ENCODE measurements at places on chromosomes 7 and 10.
A peak's percentile ranks its signal among the peaks of the same experiment; 100 is the strongest.

DNA sequence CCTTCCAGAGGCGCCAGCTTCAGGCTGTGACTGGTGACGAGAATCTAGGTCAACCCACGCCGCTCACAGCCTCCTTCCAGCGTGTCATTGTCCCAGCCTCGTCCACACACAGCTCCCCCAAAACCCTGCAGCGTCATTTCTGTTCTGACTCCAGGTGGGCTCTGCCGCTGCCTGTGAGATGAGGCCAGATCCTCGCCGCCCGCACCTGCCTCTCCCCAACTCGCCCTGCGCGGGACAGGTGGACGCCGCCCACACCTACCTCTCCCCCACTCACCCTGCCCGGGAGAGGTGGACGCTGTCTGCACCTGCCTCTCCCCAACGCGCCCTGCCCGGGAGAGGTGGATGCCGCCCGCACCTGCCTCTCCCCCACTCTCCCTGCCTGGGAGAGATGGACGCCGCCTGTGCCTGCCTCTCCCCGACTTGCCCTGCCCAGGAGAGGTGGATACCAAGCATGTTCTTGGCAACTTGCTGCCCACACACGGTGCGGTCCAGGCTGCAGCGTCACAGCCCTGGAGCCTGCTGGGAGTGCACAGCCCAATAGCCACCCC is 32.0 kb upstream of the CFAP46 start:
- no peak for DNase-seq

- DNase-seq, result no peak
Observed at GRCh38 chr7:157721468-157722136, 384.8 kb downstream of the DNAJB6 start.

DNA sequence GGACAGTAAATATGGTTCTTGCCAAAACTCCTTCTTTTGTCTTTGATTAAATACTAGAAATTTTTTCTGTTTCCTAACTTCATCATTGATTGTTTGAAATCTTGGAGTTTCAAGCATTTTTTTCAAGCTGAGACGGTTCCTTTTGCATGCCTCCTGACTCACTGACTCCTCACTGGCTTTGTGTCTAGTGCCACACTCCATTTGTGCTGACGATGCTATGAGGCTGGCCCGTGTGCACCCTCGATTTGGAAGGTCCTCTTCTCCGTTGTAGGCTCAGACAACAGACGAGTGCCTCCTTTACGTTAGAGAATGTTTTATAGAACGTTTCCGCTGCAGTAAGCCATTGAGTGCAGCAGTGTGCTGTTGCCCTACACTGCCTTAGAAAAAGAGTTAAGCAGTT is 10.8 kb upstream of the CSGALNACT2 start:
- no peak for DNase-seq

- no peak for DNase-seq
Observed at GRCh38 chr7:54483523-54483922, 58.7 kb upstream of the VSTM2A start.

GRCh38 chr10:124091646-124092249 is 1.6 kb downstream of the CHST15 start:
- no peak for DNase-seq

- no peak for DNase-seq
Observed at GRCh38 chr10:88833723-88834122, 17.9 kb downstream of the ANKRD22 start.

DNA sequence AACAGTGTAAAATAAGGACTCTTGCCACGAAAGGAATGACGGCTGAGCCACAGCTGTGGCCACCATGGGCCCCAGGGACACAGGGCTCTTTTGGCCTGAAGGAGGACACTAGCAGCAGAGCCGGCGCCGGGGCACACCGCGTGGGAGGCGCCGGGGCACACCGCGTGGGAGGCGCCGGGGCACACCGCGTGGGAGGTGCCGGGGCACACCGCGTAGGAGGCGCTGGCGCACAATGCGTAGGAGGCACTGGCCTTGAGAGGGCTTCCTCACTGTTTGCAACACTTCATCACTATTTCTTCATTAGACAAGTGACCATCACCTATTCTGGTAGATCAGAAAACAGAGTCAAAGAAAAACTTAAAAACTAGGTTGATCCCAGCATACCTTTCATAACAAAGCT is 23.4 kb downstream of the ESYT2 start:
- no peak for DNase-seq

GRCh38 chr10:62895063-62895462 is 78.9 kb upstream of the EGR2 start:
- no peak for DNase-seq

- DNase-seq, result no peak
Observed at GRCh38 chr7:54782314-54782713, 23.3 kb upstream of the SEC61G start.

DNA sequence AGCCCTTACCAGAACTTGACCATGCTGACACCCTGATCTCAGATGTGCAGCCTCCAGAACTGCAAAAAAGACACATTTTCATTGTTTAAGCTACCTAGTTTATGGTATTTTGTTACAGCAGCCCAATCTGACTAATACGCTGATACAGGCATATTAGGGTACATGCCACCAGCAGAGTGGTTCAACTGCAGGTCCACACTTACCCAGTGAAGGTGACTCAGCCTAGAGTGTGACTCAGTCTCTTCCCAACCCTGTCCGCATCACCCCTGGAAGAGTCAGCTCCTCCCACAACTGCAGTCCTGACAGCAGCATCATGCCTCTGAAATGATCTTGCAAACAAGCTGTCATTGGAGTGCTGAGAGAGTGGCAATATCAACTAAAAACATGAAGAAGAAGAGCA is 30.8 kb upstream of the GOT1 start:
- no peak for DNase-seq

DNA sequence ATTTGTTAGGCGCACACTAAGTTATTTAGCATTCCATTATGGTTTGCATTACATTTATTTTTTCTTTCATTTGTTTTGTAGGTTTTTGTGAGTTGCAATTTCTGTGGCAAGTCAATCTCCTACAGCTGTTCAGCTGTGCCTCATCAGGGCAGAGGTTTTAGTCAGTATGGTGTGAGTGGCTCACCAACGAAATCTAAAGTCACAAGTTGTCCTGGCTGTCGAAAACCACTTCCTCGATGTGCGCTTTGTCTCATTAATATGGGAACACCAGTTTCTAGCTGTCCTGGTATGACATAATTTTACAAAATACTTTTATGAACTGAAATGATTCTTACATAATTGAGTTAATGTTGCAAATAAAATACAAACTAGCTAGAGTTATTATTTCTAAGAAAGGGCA is 29.5 kb downstream of the MIOS start:
- no peak for DNase-seq

DNA sequence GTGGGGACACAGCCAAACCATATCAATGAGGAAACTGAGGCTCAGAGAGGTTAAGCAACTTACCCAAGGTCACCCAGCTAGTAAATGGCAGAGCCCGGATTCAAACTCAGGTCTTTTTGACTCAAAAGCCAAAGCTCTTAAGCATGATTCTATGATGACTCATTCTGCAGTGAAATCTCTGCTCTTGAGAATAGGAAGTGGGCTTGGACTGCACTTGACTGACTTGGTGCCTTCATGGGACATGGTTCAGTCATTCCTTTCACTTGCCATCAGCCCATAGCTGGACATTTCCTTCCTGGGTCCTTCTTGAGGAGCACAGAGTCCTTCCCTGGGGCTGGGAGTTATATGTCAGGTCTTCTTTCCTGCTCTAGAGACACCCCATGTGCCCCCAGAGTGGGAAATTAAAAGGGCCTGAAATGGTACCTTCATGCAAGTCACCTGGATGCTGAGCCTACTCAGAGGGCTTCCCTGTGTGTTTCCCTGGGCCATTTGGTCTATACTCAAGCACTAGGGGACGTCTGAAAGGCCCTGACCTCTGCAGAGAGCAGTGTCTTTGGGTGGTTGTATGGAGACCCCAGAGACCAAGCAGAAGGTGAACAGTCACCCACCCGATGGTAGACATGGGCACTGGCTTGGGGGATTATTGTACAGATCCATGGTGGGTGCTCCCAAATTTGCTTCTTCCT is 62.4 kb upstream of the SDK1 start:
- DNase-seq, result no peak

- DNase-seq, result no peak
Observed at GRCh38 chr10:61994405-61995219, 93.1 kb downstream of the ARID5B start.

DNA sequence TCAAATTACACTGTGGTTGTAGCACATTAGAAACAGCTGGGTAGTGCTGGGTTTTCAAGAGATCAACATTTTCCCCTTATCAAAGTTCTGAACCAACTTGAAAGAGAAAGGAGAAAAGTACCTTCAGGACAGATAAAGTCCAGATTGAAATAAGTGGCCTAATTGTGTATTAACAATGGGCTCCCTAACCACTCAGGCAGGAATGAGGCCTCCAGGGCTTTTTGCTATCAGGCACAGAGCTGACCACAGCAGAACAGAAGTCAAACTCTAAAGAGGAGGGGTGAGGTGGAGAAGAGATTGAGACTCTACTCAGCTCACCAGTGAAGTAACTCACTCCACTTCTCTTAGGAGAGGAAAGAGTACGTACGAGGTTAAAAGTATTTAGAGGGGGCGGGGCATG is 394.1 kb upstream of the PHF14 start:
- DNase-seq, result no peak

DNA sequence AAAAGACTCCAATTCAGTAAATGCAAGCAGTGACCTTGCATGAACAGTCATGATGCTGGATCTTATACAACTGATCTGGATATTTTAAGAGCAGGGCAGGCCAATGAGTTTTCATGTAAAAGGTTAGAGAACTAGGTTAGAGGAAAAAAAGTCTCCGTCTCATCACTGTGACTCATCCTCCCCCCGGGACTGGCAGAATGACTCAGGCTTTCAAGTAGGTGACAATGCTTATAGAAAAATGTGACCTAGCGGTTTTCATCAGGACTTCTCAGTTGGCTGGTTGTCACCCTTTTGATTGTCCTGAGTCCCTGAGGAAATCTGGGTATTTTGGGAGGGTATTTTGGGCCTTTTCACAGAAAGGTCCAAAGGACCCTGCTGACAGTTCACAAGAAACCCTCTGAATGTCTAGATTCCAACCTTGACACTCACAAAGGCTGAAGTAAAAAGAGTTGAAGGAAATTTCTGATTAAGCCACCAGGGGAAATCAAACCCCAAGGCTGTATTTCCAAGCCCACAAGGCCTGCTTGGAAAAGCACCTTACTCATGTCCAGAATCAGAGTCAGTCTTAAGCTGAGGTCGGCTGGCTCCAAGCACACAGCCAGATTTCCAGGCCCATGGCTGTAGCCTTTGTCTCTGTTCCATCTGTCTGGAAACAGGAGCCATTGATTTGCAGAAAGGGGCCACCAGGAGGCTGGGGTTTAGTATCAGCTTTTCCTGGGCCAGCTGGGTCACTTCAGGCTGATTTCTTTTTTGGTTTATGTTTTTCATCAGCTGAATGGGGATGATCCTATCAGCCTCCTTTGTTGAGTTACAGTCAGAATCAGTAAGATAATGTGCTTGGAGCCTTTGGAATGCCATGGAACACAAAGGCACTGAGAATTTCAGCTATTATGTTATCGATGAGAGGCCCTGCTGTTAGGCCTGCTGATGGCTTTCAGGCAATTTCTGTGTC is 226.4 kb upstream of the HABP2 start:
- DNase-seq, result peak; percentile 20

- DNase-seq, result no peak
Observed at GRCh38 chr7:35019801-35020200, 17.5 kb downstream of the DPY19L1 start.

DNA sequence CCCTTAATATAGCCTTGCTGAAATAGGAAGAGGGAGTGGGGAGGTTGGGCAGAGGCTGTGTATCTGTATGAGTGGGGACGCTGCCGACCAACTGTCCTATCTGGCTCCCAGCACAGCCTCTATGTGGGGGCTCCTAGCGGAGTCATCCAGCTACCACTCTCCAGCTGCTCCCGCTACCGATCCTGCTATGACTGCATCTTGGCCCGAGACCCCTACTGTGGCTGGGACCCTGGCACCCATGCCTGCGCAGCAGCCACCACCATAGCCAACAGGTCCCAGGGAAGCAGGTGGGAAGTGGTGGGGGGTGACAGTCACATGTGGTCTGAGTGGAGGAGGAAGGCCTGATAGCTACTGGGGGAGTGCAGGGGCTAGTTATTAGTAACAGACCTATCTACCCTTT is 6.6 kb downstream of the MRPL43 start:
- DNase-seq, result no peak

- DNase-seq, result no peak
Observed at GRCh38 chr10:12187321-12187905, 8.3 kb downstream of the NUDT5 start.

- no peak for DNase-seq
Observed at GRCh38 chr7:47726047-47726726, 144.3 kb upstream of the TNS3 start.

GRCh38 chr7:34973400-34973760 is 63.9 kb downstream of the DPY19L1 start:
- DNase-seq, result no peak

DNA sequence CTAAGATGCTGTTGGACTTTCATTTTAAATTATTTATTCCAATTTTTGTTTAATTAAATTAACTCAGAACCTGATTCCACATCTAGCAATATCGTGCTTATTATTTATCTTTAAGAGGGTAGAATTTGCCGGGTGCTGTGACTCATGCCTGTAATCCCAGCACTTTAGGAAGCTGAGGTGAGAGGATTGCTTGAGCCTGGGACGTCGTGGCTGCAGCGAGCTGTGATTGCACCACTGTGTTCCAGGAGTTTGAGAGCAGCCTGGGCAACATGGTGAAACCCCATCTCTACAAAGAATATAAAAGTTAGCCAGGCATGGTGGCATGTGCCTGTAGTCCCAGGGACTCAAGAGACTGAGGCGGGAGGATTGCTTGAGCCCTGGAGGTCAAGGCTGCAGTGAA is 47.8 kb downstream of the ZFAND4 start:
- DNase-seq, result no peak

DNA sequence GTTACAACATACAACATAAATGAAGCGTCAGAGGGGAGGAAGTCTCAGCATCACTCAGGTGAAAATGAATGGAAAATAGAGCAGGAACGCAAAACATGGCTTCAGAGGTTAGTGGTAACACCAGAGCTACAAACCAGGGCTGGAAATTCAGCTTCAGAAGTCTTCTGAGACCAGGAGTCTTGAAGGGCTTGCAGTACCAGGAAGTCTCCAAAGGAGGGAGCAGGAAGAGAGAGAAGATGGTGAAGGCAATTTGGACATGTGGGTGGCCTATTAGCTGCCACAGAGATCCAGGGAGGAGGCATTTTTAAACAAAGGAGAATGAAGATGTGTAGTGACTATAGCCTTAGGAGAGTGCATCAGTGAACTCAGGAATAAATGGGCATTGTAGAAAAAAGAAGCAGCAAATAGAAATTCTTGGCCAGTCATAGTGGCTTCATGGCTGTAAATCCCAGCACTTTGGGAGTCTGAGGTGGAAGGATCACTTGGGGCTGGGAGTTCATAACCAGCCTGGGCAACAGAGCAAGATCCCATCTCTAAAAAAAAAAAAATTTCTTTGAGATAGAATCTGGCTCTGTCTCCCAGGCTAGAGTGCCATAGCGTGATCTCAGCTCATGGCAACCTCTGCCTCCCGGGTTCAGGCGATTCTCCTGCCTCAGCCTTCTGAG is 9.3 kb upstream of the TET1 start:
- DNase-seq, result no peak

DNA sequence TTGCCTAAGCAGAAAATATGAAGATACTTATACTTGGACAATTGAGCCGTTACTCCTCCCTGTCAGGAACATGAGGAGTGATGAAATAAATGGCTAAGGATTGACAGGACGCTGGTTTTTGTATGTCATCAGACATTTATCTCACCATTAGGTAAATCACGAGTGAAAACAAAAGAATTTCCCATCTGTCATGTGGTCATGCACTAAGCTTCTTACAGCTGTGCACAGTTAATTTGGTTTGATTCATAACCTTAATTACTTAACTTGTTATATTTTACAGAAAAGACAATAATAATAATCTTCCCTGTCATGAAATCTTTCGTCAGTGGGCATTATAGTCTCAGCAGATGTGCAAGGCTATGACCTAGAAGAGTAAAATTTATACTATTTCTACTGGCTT is 266.5 kb downstream of the HGF start:
- no peak for DNase-seq
